ENCODE measurements at places on chromosomes 5 and 9.

- DNase-seq = no peak
These were observed 55.9 kb upstream of the IL17B start for GRCh38 chr5:149435015-149435376.

DNA sequence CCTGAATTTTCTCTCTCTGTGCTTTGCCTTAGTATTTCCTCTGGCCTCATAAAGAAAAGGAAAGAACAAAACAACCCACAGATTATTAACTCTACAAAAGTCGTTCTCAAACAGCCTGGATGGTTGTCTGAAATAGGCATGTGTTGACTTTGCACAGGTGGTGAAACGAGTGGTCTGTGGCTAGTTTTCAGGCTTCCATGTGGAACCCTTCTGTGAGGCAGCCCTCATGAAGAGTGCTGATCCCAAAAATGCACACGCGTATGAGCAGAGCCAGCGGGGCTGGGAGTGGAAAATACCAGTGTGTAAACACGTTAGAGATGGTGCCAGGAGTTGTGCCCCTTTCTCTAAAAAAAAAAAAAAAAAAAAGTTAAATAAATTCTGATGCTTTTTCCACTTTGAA lies 4.9 kb upstream of the PSAT1 start:
- DNase-seq = no peak

GRCh38 chr9:8362250-8362649 lies 562.7 kb upstream of the DMAC1 start:
- no peak for DNase-seq

DNA sequence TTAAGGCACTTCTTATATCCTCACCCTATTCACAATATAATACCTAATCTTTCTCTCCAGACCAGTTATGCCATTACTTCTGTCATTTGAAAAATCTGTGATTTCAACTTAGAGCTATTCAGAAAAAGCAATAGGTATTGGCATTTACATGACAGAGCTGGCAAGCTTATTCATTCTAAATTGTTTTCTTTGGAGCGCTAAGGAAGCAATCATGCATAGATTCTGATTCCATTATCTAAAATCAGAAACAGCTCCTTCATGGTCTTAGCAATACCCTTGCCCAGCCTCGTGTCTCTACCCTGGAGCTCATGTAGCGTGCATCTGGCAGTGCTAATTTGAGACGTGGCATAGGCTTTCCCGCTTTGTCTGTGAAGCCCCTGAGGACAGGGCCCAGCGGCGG lies 4.5 kb downstream of the SLC1A1 start:
- DNase-seq = no peak

- DNase-seq = no peak
These were observed 164.0 kb downstream of the RFX3 start for GRCh38 chr9:3361689-3362392.

DNA sequence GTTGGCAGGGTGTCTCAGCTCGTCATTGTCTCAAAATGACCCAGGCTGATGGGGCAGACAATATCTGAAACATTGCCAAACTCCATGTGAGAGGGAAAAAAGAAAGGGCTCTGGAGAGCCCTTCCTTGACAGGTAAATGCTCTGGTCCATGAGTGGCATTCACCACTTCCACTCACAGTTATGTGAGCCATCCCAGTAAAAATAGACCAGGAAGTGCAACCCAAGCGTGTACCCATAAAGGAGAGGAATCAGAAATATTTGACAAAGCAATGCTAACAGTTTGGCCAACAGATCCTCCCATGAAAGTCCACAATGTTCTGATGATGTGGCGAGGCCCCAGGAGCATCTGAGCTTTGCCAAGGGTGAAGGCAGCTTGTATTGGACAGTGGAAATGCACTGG lies 49.4 kb downstream of the ASTN2 start:
- DNase-seq = no peak

DNA sequence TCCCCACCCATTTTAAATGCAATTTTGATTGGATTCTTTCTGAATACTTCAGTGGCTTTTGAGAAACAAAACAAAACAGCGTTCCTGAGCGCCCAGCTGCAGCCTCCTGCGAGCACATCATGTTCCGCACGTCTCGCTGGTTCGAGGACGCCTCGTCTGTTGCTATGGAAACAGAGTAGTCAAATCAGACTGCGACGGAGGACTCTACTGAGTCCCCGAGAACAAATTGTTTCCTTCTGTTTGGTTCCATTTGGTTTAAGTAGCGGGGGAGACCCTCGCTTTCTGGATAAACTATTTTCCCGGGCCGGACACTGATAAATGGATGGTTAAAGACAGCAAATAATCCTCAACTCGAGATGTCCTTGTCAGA lies 69.0 kb downstream of the SLC28A3 start:
- DNase-seq = no peak

GRCh38 chr5:141957367-141957996 lies 520 bp downstream of the PCDH12 start:
- DNase-seq = no peak

DNA sequence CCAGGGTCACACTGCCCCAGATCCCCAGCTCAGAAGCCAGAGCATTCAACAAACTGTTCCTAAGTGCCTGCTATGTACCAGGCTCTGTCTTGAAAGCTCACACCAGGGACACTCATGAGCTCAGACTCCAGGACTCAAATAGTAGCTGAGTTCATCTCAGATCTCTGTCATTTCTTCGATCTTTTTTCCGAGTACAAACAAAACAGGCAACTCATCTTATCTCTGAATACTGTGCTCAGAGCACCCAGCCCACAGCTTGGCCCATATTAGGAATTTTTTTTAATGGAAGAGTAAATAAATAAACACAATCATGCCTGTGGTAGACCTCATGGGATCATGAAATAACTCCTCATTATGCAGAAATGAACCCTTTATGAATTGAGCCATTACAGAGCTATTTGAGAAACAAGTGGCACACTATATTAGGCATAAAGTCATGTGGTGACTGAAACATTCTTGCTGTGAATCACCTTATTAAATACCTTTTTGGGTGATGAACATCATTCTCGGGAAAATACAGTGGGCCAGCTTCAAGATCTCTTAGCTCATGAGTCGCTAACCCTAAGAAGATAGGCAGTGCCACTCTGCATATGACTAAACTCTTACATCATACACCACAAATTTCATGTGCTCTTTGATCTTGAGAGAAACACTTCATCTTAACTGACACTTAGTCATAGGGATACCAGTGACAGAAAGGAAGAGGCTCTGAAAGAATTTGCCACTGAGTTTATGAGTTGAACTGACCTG lies 9.9 kb downstream of the SH3RF2 start:
- DNase-seq = no peak

DNA sequence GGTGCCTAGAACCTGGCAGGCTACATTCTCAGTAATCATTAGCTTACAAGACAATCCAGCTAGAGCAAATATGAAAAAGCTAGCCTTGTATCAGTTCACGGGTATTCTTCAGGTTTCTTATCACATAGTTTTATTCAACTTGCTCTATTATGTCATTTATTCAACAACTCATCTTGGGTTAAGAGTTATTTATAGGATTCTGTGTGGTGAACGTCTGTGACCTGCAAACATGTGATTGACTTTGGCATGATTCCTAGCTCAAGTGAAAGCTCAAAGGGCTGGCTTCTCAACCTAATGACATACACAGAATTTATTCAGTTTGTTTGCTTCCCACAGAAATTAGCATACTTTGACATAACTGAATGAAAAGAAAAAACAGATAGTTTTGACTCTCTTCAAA lies 173.1 kb downstream of the PLPPR1 start:
- DNase-seq = no peak

DNA sequence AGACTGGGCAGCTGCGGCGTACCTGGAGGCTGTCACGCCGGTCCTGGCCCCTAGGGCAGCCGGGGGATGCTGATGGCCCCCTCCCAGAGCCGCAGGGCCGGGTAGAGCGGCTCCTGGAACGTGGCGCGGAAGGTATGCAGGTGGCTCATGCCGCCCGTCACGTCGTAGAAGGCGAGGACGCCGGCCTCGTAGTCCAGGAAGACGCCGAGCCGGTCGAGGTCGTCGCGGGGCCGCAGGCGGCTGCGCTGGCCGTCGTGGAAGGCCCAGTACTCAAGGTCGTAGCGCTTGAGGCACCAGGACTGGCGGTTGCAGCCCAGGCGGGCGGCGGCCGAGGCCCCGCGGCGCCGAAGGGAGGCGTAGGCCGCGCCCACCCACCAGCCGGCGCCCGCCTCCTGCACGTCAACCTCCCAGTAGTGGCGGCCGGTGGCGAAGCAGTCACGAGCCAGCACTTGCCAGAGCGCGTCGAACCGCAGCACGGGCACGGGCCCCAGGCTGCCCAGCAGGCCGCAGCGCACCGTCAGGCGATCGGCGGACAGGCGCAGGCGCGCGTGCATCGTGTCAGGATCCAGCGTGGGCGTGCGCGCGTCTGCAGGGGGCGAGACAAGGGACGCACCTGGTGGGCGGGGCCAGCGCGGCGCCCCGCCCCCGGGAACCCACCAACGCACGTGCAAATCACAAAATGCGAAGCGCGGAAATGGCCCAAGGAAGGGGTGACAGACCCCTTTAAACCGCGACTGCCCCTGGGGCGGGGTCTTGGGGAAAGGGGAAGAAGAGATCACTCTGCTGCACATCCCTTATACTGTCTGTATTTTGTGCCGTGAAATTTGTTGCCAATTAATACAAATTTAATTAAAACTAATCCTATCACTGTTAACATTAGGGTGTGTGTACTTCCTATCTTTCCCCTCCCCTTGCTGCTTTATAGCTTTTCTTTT lies 31.2 kb downstream of the NANS start:
- DNase-seq = no peak

DNA sequence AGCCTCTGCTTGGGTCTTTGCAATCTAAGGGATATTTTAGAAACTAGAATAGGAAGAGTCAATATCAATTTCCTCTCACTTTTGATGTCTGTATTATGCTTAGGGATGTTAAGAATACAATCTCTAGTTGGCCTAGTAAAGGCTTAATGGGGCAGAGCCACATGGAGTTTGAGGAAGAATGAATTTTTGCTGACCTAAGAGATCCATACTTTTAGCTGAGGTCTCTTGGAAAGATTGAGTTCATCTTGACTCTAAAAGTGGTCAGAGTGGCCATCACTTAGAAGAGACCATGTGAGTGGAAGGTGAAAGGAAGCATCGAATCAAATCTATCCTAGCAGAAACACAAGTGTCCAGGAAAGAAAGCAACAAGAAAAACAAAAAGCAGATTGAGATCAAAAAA lies 92.2 kb upstream of the SLC28A3 start:
- DNase-seq = no peak

- no peak for DNase-seq
These were observed 135.8 kb upstream of the TUSC1 start for GRCh38 chr9:25814023-25814422.

GRCh38 chr5:68012429-68012828 lies 203.1 kb upstream of the PIK3R1 start:
- no peak for DNase-seq

DNA sequence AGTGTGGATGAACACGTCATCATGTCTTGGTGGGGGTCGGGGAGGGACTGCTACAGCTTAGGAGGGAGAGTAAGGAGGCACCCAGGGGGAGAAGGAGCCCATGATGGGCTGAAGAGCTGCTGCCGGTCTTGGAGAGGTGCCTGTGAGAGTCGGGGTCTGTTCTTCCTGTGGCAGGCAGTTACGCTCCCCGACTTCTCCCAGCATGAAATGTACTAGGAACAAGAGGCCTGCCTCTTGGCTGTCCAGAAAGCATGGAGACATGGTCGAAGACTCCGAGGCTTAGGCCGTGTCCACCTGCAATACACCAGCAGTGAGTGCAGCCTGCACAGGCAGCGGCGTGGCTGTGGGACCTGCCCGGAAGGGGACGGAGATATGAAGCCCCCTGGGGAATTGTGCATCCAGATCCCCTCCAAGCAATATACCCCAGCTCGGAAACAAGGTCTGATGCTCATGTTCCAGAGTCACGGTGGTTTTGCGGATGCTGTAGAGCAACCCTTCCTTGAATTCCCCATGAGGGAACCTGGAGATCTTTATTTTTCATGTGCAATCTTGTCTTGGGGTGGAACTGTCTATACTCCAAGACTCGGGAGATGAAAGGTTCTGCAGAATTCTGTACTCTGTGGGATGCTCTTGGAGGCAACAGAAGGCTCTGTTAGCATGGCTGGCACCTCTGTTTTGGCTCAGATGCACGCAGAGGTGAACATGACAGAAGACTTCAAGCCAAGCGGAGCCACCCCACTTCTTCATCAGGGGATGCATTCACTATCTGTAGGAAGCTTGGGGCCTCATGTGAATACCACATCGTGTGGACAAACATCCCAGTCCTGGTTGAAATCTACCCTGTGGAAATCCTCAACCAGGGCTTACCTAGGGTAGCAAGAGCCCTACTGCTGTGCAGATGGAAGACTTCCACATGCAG lies 374.9 kb upstream of the IRX4 start:
- no peak for DNase-seq

GRCh38 chr5:169296419-169297143 lies 4.4 kb downstream of the SLIT3 start:
- no peak for DNase-seq

DNA sequence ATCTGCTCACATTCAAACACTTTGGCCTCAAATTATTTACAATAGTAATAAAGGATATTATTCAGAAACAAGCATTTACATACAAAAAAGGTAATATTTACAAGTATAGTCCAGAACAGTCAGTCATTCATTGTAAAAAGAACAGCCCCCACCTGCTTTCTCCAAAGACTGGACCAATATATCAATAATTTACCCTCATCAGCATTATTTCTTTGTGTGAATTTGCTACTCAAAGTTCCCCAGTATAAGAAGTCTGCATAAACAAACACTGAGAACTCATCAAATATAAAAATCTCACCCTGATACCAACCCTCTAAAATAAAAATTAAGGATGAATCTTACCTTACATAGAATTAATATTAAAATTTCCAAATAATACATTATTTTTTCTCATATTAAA lies 267.8 kb upstream of the POU5F2 start:
- DNase-seq = no peak

DNA sequence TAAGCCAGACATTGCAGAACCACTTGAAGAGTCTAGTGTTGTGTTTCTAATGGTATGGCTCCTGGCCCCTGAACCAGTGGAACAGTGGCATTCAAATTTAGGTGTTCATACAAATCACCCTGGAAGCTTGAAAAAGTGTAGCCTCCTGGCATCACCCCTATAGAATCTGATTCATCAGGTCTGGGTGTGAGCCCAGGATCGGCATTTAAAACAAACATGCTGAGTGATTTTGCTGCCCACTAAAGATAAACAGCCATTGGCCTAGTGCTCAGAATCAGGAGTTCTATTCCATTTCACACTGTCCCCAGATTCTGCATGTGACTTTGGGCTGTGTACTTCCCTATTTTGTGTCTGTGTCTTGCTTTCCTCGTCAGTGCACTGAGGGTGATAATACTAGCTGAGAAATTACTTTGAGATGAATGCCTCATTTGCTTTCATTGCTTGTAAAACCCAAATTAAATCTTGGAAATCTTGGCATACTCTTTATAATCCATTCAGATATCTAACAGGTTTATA lies 241.5 kb upstream of the CLINT1 start:
- no peak for DNase-seq

- no peak for DNase-seq
These were observed 414.8 kb upstream of the SLC30A5 start for GRCh38 chr5:68679041-68679440.

All from stimulated activated CD4-positive, alpha-beta T cell treated with anti-CD3 and anti-CD28 coated beads, Interleukin-1b, Interleukin-23, amount 100 ng/mL, for 1 hour (primary cell).